Activated naive CD4-positive, alpha-beta T cell treated with anti-CD3 and anti-CD28 coated beads, Interleukin-2, amount 50 U/mL, for 72 hours (primary cell): ENCODE measurements at places on chromosomes 7 and 10. TPM values are rescaled to one million over a fixed set of nuclear protein-coding genes. Genes with fewer than 3 reads are reported as not detected.

Gene ATOH7
- not detected for total RNA-seq

Gene CAMK2B
- 2.1 TPM for total RNA-seq

Gene TCAF2
- total RNA-seq, result 9.8 TPM

Gene KLF14
- total RNA-seq, result not detected

Gene SUN1
- total RNA-seq, result 106 TPM

Gene MYO1G
- total RNA-seq, result 532 TPM

Gene CCDC136
- total RNA-seq, result 20.3 TPM

Gene HYCC1
- 17.6 TPM for total RNA-seq

Gene SRRT
- 205 TPM for total RNA-seq

Gene FAM25G
- not detected for total RNA-seq

Gene PON1
- total RNA-seq, result not detected

Gene CTAGE8
- total RNA-seq, result 1.8 TPM

Gene ZWINT
- 79.4 TPM for total RNA-seq

Gene MLXIPL
- total RNA-seq, result not detected

Gene ITGA8
- not detected for total RNA-seq

Gene ZNF804B
- total RNA-seq, result not detected

Gene TMEM26
- total RNA-seq, result not detected

Gene AQP1
- 0.11 TPM for total RNA-seq

Gene GIMAP8
- 17.7 TPM for total RNA-seq

Gene PIK3CG
- total RNA-seq, result 17.3 TPM

Gene PRKCQ
- total RNA-seq, result 48.4 TPM

Gene RBP3
- not detected for total RNA-seq

Gene TMEM176A
- total RNA-seq, result not detected

Gene IFIT2
- 28.0 TPM for total RNA-seq

Gene CALML5
- not detected for total RNA-seq

Gene NUTM2E
- total RNA-seq, result not detected

Gene ADAM22
- 0.27 TPM for total RNA-seq

Gene UBN2
- 11.6 TPM for total RNA-seq

Gene CDHR3
- total RNA-seq, result 0.71 TPM

Gene NEBL
- 0.02 TPM for total RNA-seq

Gene SKIDA1
- not detected for total RNA-seq

Gene OPN1SW
- total RNA-seq, result not detected

Gene RNLS
- total RNA-seq, result 3.3 TPM

Gene TIMM23
- total RNA-seq, result 70.6 TPM

Gene PGAM2
- 0.64 TPM for total RNA-seq

Gene ANKRD22
- total RNA-seq, result 0.18 TPM

Gene PVRIG
- total RNA-seq, result 30.6 TPM

Gene CPVL
- not detected for total RNA-seq

Gene SNX10
- total RNA-seq, result 44.6 TPM

Gene HOXA11
- total RNA-seq, result not detected

Gene MYH16
- total RNA-seq, result not detected

Gene SFTPA1
- total RNA-seq, result not detected

Gene NUPR2
- not detected for total RNA-seq

Gene FKBP6
- total RNA-seq, result not detected

Gene PTPRE
- 28.4 TPM for total RNA-seq

Gene JCAD
- total RNA-seq, result 0.05 TPM

Gene ZNF722
- not detected for total RNA-seq

Gene CALHM3
- not detected for total RNA-seq
